ENCODE measurements at places on chromosomes 1 and 21.

DNA sequence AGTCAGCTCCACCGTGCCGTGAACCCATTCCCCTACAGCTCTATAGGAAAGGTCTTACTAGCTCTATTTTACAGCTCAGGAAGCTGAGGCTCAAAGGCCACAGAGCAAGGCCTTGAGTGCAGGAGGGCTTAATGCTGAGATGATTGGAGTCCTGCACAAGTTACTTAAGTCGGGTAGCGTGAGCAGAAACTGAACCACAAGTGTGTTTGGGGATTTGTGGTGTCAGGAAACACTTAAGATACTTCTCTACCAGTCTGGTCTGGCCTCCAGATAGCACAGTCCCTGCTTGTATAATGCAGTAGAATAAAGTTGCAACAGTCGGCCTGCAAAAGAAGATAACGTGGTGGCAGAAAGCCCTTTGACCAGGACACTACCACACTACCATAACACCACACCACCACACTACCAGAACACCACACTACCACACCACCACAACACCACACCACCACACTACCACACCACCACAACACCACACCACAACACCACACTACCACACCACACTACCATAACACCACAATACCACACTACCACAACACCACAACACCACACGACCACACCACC is 118.1 kb downstream of the SPSB1 start:
- no peak for DNase-seq

DNA sequence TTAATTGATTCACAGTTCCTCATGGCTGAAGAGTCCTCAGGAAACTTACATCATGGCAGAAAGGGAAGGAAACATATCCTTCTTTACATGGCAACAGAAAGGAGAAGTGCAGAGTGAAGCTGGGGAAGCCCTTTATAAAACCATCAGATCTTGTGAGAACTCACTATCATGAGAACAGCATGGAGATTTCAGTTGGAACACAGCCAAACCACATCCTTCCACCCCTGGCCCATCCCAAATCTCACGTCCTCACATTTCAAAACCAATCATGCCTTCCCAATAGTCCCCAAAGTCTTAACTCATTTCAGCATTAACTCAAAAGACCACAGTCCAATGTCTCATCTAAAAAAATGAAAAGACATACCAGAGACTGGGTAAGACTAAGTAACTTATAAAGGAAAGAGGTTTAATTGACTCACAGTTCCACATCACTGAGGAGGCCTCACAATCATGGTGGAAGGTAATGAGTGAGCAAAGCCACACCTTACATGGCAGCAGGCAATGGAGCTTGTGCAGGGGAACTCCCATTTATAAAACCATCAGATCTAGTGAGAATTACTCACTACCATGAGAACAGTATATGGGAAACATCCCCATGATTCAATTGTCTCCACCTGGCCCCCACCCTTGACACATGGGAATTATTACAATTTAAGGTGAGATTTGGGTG is 105.2 kb downstream of the MRPL39 start:
- peak; percentile 7 for DNase-seq

GRCh38 chr1:204426474-204426873 is 14.9 kb upstream of the PPP1R15B start:
- DNase-seq, result no peak

DNA sequence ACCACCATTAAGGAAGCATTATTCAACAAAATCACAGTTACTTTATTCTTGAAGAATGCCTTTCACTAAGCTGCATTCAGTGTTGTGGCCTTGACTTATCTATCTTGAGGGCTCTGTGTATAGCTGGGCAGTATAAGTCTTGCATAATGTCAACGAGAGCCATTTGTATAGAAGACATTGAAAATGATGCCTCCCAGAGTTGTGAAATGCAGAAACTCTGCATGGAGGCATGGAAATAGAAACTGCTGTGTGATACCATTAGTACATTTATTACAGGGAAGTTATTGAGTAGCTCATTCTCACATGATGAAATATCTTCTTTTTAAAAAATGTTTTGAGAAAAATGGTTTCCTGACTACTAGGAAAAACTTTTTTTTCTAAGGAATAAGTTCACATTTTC is 111.4 kb upstream of the SNX7 start:
- DNase-seq, result no peak

DNA sequence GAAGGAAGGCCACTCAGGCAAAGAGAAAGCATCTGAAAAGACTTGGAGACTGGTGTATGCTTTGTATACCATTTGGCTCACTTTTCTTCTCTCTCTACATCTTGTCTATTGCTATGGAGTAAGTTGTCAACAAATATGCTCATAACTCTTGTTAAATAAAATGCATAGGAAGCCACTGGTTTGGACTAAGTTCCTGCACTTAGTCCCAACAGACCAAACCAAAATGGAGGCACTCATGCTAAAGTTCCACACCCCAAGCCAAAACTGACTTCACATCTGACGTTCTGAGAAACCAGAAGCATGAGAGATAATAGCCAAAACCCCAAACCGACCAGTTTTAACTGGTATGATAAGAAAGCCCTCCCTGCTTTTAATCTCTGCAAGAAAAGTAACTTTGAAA is 135.3 kb upstream of the LYPLAL1 start:
- no peak for DNase-seq

- no peak for DNase-seq
These were observed 25.9 kb downstream of the ATG4C start for GRCh38 chr1:62809788-62810187.

GRCh38 chr1:183033205-183033604 is 10.0 kb downstream of the LAMC1 start:
- no peak for DNase-seq

- no peak for DNase-seq
These were observed 26.1 kb downstream of the CHAF1B start for GRCh38 chr21:36411301-36411700.

- no peak for DNase-seq
These were observed 297.0 kb upstream of the NCAM2 start for GRCh38 chr21:20701235-20701634.

- no peak for DNase-seq
These were observed 29.0 kb downstream of the POU2F1 start for GRCh38 chr1:167249702-167250101.

GRCh38 chr1:95537176-95537575 is 303.2 kb downstream of the RWDD3 start:
- no peak for DNase-seq

DNA sequence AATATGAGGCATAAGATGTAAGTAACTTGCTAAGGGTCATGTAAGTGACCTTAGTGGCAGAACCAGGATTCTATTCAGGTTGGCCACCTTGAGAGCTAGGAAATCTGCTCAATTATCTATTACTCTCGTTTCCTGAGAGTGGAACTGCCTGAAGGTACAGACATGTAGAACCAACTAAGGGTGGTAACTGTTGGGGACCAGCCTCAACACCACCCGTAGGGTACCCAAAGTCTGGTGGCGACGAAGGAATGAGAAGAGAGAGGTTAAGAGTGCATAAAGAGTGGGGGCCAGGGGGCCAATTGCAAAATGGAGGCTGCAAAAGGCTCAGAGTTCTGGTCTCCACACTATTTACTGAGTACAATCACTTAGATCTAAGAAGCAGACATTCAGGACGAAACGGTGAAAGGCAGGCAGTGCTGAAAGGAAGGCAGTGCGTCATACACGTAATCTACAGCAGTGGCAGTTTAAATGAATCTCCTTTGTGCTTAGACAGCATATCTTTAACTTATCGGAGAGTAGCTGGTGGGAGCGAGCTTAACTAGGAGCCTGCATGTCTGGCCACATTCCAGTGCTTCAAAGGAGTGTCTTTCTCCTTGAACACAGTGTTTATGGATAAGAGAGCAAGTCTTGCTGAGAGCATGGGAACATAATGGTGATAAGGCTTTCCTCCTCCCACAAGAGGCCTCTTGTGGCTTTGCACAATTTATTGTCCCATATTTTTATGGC is 25.0 kb downstream of the SRSF4 start:
- no peak for DNase-seq

DNA sequence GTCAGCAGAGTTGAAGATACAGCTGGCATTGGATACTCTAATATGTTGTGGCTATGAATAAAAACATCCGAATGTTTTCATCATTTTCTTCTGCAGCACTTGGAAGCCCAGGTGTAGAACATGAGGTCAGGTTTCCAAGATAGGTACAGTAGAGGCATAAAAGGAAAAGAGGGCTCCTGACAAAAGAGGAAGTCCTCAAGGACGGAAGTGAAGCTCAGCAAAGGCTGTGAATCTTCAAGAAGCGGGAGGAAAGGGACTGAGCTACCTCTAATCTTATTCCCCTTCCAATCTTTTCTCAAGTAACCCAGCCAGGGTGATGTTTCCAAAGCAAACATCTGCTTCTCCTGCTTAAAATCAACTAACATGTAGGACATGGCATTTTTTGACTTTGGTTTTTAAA is 4.4 kb upstream of the PIK3C2B start:
- DNase-seq, result no peak

DNA sequence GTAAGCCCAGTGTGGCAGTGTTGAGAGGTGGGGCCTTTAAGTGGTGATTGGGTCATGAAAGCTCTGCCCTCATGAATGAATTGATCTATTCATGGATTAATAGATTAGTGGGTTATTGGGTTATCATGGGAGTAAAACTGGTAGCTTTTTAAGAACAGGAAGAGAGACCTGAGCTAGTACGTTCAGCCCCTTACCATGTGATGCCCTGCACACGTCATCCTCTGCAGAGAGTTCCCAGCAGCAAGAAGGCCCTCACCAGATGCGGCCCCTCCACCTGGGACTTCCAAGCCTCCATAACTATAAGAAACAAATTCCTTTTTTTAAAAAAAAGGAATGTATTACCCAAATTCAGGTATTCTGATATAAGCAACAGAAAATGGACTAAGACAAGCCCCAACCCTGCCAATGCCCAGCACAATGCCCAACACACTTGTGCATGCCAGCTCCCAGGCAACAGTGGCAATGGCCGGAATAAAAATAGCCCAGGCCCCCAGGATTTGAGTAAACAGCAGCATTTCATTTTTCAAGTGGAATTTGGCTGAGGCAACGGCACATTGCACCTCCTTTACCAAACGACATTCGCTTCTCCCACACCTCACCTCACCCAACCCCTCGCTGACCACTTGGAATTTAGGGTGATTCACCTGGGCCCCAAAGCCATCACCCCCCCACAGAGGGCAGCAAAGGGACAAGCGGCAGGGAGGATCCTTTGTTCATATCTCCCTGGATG is 215.9 kb downstream of the TOMM20 start:
- DNase-seq, result no peak

DNA sequence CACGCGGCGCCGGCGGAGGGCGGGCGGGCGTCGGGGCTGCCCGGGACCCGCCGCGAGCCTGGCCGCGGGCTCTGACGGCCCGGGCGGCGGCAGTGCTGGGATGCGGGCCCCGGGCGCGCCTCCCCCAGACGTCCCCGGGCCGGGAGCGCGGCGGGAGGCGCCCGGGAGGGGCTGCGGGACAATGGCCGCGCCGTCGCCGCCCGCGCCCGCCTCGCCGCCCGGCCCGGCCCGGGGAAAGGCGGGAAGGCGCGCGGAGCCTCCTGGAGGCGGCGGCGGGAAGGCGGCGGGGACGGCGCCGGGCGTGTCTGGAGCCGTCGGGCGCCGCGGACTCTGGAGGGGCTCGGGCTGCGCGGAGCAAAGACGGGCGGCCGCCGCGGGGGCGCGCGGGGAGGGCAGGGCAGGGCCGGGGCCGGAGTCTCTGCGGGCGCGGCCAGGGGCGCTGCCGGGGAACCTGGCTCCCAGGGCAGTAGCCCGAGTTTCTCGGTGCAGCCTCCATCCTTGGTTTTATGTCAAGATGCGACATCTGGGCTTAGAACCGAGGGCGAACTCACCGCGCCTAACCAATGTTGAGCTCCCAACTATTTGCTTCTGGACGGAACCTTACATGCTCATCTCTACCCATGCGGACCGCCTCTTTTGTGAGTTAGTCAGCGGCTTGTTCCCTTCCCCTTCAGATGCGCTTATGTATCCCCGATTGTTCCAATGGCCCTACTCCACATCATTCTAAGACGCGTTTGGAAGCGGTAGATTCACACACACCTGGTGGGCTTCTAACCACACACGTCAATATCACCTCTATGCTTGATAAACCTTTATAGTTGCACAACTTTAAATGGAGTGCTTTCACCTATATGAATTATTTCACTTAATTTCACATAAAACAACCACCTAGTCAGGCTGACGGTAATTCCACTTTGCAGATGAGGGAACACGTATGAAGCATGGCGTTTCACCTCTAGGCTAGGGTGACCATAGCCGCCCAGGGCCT is 651 bp downstream of the ZBTB8A start:
- DNase-seq, result no peak

GRCh38 chr1:233945573-233945972 is 41.1 kb downstream of the SLC35F3 start:
- DNase-seq, result no peak

- DNase-seq, result no peak
These were observed 190.2 kb upstream of the BRINP3 start for GRCh38 chr1:190667914-190668313.

DNA sequence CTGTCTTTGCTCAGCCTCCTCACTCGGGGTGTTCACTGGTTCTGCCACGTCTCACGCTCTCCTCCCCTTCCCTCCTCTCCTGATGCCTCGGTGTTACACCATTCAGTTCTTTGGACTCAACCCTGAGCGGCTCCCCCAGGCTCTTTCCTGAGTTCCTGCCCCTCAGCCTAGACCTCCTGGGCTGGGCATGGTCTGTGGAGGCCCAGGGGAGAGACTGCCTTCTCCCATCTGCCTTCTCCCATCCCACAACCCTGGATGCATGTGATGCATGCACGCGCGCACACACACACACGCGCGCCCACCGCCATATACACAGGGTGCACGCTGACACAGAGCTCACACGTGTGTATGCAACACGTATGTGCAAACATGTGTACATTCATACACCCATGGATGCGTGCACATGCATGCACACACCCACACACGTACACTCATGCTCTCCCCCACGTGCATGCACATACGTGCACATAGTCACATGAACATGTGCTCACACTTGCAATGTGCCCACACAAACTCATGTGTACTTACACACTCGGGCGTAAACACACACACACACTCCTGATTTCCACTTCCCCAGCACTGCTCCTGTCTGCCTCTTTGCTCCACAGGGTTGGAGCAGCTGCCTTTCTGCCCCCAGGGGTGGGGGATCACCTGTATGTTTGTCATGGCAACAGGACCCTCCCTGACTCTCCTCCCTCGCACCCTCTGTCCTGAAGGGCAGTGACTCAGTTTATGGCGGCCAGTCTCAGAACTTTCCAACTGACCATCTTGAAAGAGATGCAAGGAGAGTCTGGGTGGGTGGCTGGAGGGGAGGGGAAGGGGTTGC is 59.0 kb downstream of the HUNK start:
- no peak for DNase-seq

All from stimulated activated CD8-positive, alpha-beta memory T cell treated with anti-CD3 and anti-CD28 coated beads, Interleukin-4, amount 100 ng/mL, for 4 hours (primary cell).